ENCODE measurements at places on chromosomes 1 and 21. TPM values are rescaled to one million over a fixed set of nuclear protein-coding genes. Genes with fewer than 3 reads are reported as not detected.
A peak's percentile ranks its signal among the peaks of the same experiment; 100 is the strongest.

DNA sequence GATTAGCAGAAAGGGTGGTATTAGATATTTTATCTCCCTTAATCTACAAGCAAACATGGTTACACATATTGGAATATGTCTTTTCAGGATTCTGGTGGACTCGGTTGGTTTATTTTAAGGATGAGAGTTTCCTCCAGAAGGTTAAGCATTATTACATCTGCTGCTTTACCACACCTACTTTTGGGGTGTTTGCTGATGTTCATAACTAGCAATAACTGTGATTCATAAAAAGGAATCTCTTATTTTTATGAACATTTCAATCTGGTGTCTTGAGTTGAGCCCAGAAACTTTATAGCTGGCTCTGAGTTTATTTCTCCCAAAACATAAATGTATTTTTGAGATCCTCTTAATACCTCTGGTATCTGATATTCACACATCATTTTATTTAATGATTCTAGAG, 82.7 kb downstream of the LRRC8D start:
- DNase-seq, result no peak

The INPP5B gene
- total RNA-seq, result 11.0 TPM

DNA sequence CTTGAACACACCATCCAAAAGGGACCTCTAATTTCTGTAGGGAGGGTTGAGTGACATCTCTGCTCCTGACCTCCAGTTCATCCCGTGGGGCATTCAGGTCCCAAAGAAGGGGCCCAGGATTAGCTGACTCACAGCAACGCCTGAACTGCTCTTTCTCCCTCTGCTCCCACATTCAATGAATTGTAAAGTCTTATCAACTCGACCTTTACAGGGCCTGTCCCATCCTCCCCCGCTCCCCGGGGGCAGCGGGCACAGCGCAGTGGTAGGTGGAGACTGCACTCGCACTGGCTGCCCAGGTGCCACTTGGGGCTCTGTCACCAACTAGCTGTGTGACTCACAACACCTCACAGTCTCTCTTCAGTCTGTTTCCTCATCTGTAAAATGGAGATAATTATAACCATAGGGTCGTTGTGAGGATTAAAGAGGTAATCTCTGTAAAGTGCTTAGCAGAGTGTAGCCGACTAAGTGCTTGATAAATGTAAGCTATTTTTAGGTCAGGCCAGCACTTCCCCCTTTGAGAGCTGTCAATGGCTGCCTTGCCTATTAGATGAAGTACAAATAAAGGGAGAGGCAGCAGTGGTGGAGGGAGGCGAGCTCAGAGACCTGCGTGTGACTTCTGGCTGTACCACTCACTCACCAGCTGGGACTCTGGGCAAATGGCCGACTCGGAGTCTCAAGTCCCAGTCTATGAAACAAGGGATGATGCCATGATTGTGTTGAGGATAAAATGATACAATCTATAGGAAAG, 637 bp upstream of the MYBPHL start:
- DNase-seq, result peak; percentile 52

DNA sequence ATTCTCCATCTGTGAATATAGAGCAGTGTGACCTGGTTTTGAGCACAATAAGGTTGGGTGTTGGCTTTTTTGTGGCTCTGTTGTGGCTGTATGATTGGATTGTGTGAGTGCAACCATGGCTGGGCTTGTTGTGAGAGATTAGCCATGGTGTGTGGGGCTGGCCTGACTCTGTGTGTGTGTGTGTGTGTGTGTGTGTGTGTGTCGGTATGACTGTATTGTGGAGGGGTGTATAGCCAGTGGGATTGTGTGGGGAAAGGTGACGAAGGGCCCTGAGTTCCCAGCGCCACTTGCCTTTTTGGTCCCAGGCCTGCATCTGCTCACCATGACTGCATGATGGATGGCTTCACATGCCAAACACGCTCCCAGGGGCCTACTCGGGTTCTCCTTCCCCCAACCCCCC, 5.9 kb upstream of the SLC6A9 start:
- DNase-seq, result no peak

DNA sequence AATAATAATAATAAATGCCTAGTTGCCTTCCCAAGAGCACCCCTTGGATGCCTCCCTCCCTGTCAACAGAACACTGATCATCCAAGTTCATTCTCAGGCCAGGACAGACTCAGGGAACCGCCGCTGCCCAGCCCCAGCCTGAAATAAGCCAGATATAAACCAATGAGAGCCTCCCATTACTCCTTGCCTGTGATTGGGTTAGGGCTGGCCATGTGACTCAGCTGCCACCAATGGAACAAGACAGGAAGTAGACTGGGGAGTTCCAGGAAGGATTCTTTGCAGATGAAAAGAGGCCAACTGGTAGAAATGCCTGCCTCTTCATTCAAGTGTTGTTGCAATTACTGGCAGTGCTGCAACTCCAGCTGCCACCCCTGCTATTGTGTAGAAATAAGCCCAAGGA, 146.4 kb upstream of the TIAM1 start:
- DNase-seq, result no peak

The MCM3AP gene
- total RNA-seq, result 49.9 TPM

DNA sequence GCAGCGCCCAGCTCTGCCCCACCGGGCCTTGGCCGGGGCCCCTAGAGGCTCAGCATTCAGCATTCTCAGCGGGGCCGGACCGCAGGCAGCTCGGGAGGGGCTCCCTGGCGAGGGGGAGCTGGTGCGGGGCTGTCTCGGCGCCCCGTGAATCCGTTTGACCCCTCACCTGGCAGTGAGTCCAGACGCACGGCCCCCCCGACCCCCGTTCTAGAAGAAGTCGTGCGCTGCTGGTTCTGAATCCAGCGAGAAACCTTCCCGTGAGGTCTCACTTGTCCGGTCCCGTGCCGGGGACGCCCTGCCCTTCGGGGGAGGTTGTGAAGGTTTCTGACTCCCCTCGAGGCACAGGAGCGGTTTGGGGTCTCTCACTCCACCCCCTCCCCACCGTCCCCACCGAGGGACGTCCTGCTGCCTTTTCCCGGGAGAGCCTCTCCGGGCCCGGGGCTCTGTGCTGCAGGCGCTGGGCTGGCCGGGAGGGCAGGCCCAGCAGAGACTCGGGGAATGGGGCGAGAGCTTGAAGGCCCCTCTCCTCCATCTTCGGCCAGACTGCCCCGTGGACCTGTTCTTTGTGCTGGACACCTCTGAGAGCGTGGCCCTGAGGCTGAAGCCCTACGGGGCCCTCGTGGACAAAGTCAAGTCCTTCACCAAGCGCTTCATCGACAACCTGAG, 655 bp downstream of the COL6A1 start:
- DNase-seq, result peak; percentile 36

- no peak for DNase-seq
Measured at GRCh38 chr21:42666925-42667324, 13.5 kb downstream of the PDE9A start.

- DNase-seq, result no peak
Measured at GRCh38 chr21:25506261-25506660, 101.0 kb downstream of the MRPL39 start.

The RCAN1 gene
- 30.8 TPM for total RNA-seq

DNA sequence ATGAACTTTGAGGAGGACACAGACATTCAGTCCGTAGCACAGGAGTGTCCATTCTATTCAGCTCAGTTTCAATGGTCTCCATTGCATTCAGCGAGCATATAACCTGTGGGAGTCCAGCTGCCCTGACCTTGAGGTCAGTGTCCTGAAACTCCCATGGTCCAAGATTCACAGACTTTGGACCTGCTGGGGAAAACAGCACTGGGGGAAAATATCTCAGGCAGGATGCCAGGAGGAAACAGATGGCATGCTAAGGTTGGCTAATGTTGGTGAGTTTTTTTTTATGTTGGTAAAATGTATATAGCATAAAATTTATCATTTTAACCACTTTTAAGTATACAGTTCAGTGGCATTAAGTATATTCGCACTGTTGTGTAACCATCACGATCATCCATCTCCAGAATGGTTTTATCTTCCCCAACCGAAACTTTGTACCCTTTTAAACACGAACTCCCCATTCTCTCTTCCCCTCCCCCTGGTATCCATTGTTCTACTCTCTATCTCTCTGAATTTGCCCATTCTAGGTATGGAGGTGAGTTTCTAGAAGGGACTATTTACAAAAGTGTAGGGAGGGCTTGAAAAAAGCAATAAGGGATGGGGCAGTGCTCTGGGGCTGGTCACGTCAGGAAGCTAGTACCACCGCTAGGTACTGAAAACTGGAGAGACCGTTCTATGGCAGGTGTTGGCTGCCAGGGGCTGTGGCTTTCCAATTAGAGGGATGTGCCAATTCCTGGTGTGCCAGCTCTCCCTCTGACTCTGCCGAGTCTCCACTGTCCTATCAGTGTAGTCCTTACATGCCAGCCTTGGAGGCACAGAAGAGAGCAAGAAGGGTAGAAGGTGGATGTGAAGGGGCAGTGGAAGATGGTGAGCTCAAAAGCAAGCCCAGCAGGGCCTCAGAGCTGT, 85.3 kb downstream of the FOXD2 start:
- no peak for DNase-seq

DNA sequence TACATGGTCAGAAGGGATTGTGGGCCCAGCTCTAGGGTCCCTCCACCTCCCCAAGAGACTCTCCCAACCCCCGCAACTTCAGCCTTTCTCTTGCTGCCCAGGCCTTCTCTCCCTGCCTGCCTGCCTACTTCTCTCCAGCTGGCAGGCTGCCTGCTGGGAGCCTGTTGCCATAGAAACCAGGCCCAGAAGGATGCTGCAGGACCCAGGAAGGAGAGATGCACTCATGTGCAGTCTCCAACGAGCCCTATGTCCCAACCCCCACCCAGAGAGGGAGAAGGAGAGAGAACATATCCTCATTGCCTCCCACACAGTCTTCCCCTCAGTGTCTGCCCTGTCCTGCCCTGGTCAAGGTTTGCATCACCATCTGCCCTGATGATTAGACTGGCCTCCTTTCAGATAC, 10.8 kb upstream of the SMIM12 start:
- no peak for DNase-seq

- peak; percentile 54 for DNase-seq
Measured at GRCh38 chr1:204104331-204105130, 31.6 kb downstream of the SOX13 start.

- no peak for DNase-seq
Measured at GRCh38 chr1:223030871-223031400, 112.1 kb downstream of the TLR5 start.

GRCh38 chr1:21327566-21328323, 37.5 kb upstream of the ECE1 start:
- no peak for DNase-seq

DNA sequence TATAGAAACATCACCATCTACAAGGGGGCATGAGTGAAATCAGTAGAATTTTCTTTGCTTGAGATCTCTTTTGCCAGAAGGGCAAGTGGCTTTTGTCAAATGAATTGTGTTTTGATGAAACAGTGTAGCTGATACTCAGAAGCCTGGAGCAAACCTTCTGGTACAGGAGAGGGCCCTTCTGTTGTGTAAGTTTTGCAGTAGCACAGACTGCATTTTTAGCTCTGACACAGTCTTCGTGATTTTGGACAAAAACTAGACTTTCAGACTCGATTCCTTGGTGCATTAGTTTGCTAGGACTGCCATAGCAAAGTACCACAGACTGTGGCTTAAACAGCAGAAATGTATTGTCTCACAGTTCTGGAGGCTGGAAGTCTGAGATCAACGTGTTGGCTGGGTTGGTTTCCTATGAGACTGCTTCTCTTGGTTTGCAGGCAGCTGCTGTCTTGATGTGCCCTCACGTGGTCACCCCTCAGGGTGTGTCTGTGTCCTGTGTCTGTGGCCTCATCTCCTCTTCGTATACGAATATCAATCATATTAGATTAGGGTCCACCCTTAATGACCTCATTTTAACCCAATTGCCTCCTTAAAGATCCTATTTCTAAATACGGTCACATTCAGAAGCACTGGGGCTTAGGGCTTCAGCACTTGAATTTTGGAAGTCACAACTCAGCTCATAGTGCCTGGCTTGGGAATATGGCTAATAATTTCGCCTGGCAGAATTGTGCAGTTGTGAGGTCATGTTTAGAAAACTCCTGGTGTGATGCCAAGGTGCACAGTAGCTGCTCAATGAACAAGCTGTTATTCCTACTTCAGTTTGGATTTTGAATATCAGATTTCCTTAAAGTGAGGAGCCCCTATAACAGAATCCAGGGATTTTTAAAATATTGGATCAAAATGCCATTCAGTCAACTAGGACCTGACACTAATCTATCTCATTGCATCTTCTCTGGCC, 21.2 kb upstream of the DISC1 start:
- DNase-seq, result no peak

DNA sequence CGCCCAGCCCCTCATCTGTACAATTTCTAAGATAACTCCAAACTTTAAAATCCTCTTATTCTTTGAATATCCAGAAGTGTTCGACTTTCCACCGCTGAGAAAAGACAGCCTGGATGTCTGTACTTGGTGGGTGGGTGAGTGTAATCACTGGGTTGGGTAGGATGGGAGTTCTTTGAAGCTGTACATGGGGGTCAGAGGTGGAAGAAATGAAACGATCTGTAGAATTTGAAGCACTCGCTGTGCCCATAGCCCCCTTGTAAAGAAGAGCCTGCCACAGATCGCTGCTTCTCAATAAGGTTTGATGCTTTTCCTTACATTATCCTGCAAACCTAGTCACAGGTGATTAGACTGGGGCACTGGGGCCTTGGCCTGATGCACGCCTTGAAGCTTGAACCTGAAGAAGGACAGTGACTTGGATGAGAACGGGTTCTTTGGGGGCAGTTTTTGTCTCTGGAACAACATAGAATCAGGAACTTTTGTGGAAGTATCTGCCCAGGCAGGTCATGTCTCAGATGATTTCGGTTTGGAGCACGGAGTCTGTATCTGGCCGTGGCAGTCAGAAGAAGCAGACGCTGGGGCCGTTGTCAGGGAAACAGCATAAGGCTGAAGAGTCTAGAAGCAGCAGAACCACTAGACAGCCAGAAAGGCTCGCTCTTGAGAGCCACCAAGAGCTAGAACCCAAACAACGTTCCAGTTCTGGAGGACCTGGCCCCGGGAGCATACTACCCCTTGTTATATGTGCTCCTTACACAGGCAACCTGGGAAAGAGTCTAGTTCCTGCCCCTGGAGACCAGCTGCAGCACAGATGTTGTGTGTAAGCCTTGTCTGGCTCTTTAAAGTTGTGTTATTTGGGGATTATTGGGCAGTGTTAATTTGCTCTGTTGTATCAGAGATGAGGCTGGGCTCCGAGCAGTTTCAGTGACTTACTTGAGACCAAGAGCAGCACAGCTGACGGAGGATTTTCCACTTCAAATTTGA, 45.1 kb upstream of the SCCPDH start:
- DNase-seq, result no peak

The CCNL2 gene
- total RNA-seq, result 41.7 TPM

- DNase-seq, result no peak
Measured at GRCh38 chr21:44019568-44019958, 7.5 kb downstream of the TRAPPC10 start.

GRCh38 chr1:51572365-51572764, 44.5 kb upstream of the OSBPL9 start:
- no peak for DNase-seq

DNA sequence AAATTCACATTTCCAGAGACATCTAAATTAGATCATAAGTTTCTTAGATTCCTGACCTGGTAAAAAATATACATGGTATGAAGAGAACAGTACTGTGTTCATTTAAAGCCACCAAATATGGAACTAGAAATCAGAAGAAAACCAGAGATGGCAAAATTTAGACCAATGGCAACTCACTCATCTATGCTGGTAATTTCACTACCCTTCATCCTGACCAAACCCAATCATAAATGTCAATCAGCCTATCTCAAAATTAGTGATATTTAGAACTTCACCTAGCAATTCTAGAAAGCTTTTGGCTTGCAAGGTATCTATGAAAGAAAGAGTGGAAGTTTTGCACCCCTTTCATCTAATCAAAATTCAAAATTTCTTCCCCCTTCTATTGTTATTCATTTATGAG, 107.7 kb downstream of the NIBAN1 start:
- DNase-seq, result no peak

The FCGR1A gene
- total RNA-seq, result 17.8 TPM

- DNase-seq, result no peak
Measured at GRCh38 chr1:187626056-187626455, 797.3 kb downstream of the PLA2G4A start.

The PCBP3 gene
- total RNA-seq, result 3.0 TPM

- DNase-seq, result no peak
Measured at GRCh38 chr1:63982201-63982600, 208.4 kb downstream of the ROR1 start.

All from heart right ventricle (tissue), 16 donors.